ENCODE measurements at places on chromosomes 3 and 15.

- DNase-seq, result no peak
Measured at GRCh38 chr3:151309566-151309965, 7.1 kb downstream of the GPR87 start.

- DNase-seq, result no peak
Measured at GRCh38 chr3:197463279-197463678, 92.5 kb downstream of the BDH1 start.

DNA sequence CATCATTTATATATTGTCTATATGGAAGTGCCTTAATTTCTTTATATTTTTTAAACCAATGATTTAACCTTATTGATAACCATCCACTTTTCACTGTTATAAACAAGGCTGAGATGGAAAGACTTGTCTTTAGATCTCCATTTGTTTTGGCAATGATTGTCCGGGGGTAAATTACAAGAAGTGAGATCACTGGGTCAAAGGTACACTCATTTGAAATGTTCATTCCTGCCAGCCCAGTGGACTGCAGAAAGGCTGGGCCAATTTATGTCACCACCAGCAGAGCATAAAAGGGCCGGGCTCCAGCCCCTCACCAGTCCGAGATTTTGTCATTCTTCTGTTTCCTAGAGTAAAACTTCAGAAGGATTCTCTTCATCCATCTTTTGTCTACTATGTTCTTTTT, 93.6 kb upstream of the NEO1 start:
- no peak for DNase-seq

GRCh38 chr3:174295306-174296092, 563.6 kb upstream of the NAALADL2 start:
- DNase-seq, result no peak

DNA sequence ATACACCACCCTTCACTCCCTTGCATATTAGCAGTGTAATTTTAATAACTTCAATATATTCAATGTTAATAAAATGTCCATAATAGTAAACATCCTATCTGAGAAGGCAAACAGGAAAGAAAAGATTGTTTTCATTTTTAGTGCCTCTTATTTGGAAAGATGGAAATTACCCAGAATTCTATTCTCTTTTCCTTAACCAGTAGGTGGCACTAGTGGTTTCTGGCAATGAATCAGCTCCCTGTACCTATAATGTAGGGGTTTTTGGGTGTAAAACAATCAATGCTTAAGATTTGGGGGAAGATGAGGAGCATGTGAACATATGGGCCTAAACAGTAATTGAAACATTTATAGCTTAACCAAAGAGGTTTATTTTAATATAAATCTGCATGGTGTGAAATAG, 5.7 kb upstream of the SEMA6D start:
- no peak for DNase-seq

DNA sequence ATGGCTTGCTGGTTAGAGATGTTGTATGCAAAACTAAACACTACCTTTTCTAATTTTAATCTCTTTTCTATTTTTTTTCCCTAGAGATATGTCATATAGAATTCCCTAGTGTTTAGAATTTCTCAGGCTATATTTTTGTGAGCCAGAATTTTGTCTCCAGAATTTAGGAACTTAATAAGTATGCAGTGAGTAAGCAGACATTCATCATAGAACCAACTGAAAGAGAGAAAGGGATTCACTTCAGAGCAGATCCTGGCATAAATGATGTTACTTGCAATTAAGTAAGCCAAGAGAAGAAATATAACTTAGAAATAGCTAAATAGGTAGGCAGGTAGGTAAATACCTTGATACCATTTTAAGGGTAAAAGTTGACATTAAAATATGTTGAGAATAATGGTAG, 288.9 kb downstream of the ZNF385D start:
- no peak for DNase-seq

DNA sequence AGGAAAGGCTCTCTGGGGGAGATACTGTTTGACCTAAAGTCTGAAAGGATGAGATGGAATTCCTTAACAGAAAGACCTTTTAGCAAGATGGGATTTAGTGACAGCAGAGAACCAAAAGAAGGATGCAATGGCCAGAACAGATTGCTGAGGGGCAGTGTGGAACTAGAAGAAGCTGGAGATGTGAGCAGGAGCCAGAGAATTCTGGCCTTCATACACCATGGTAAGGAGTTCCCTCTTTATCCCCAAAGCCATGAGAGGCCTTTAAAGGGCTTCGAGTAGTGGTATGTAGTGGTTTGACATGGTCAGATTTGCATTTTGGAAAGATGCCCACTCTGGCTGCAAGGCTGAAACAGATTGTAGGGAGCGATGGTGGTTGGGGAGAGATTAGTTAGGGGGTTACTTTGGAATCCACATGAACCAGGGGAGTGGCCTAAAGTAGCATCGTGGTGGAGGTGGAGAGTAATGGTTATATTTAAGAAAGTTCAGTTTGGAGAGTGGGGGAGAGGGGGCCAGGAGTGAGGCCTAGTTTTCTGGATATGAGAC, 34.0 kb upstream of the NPHP3 start:
- DNase-seq, result no peak

DNA sequence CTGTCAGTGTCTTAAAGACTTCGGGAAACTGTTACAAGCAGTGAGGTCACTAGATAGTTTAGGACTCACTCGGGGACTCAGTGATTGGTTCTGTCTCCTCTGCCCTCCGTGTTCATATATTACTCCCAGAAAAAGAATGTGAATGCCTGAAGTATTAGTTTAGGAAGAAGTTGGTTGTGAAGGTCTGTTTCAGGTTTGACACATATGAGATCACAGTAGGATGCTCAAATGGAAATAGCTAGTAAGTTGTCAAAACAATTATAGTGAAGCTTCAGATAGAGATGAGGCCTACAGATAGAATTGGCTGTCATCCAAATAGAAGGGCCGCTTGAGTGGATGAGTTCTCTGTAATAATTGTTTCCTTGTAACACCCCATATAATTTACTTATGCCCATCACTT, 172.6 kb downstream of the PLCL2 start:
- no peak for DNase-seq

GRCh38 chr3:156782921-156783320, 43.2 kb upstream of the LEKR1 start:
- no peak for DNase-seq

GRCh38 chr3:154356009-154356408, 31.7 kb upstream of the DHX36 start:
- no peak for DNase-seq

- DNase-seq, result no peak
Measured at GRCh38 chr15:101447561-101448071, 41.9 kb downstream of the PCSK6 start.

GRCh38 chr3:136728473-136728872, 23.7 kb downstream of the STAG1 start:
- DNase-seq, result no peak

- DNase-seq, result no peak
Measured at GRCh38 chr3:87491843-87492242, 215.5 kb upstream of the POU1F1 start.

DNA sequence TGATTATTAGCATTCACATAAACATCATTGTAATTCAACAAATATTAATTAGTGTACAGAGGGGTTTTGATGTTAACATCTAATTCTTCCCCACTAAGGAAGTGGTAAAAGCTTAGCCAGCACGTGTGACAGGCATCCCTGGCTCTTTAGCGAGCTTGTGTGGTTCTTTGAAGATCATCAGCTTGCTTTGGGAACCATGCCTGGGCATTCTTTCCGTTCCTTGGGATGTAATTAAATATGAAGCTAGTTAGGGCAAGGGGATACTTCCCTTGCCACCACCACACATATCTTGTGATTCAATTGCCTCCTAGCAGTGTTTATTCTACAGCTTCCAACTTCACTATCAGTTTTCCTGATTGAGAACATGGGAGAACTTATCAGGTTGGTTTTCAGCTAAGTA, 246.5 kb downstream of the MYRIP start:
- no peak for DNase-seq

GRCh38 chr3:81643721-81644120, 117.7 kb downstream of the GBE1 start:
- no peak for DNase-seq

DNA sequence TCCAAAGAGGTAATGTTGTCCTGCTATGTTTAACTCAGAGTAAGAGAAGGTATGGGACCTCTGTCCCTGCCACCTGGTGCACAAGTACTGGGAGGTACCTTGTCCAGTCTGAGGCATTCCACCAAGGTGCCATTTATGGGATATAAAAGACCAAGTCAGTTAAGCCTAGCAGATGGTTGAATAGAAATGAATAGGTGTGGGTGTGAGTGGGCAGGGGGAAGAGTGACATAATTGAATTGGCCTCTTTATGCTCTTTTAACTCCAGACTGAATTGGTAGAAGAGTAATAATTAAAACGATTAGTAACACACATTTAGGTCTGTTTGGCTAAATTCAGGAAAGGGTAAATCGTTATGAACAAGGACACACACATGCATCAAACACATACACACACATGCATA, 562 bp downstream of the ADGRG7 start:
- no peak for DNase-seq

- no peak for DNase-seq
Measured at GRCh38 chr3:99319961-99320360, 318.4 kb upstream of the COL8A1 start.

DNA sequence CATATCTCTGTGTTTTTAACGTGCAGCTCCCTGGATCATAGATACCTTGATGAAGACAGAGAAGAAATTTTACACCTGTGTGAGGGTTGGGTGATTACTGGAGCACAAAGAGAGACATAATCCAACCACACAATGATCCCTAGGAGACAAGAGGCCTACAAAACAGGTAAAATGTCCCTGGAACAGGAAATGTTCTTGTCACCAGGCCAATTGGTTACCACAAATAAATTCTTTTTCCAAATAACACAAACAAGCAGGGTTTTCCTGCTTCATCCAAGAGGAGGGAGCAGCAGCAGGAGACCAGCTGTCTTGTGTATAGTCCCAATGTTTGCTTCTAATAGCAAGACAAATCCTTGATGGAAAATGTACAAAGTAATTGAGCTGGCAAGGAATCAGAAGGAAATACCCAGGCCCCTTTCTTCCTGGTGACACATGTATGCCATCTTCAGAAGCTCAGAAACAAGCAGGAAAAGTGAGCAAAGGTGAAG, 1.4 kb downstream of the MGLL start:
- DNase-seq, result no peak

GRCh38 chr3:101117980-101118379, 124.8 kb upstream of the ABI3BP start:
- no peak for DNase-seq

GRCh38 chr3:142904639-142905436, 16.0 kb upstream of the PCOLCE2 start:
- DNase-seq, result no peak

GRCh38 chr15:73756390-73756789, 3.2 kb upstream of the INSYN1 start:
- no peak for DNase-seq

DNA sequence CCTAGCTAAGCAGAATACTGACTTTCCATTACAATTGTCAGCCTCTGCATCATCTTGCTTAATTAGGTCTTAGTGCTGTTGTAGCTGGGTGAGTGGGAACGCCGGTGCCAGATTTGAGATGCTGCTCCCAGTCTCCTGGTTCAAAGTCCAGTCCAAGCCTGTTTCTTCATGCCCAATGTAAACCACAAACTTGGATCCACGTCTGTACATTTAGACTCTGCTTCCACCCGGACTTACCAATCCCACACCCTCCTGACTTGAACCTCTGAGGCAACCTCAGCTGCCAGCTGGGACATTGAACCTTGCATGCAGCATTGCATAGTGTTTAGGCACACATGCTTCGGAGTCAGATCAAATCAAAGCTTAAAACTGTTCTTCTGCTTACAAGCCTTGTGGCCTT, 43.0 kb downstream of the BCL2L10 start:
- DNase-seq, result no peak

- no peak for DNase-seq
Measured at GRCh38 chr3:18301781-18302180, 123.4 kb downstream of the SATB1 start.

DNA sequence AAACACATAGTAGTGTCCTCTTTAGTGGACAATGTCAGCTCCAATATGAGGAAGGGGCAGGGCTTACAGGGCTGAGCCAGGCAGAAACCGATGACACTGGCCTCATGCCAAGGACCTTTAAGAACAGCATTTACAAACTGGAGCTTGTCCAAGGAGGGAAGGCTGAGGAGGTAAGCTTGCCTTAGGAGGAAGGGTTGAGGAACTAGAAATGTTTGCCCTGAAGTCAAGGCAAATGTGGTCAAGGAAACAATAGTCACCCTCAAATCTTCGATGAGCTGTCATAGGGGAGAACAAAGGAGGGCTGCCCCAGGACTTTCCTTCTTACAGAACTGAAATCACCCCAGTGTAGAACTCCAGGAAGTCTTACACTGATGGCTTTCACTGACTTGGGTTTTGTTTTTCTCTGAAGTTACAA, 136.4 kb downstream of the LIPC start:
- no peak for DNase-seq

DNA sequence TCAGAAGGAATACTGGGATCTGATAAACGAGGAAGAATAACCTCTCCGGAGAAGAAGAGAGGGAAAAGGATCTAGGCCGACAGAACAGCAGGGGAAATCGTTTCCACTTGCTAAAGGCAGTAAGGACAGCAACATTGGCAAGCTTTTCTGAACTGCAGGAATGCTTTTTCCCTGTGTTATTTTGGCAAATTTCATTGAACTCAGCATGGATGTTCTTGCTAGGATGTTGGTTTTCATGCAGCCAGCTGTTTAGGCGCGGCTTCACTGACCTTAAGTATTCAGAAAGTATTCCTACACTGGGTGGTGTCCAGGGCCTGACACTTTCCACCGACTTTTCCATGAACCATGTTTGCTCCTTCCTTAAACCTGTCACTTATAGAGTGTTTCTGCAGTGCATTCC, 489.7 kb downstream of the CNTN3 start:
- no peak for DNase-seq

- DNase-seq, result no peak
Measured at GRCh38 chr3:129936757-129937156, 37.8 kb upstream of the TRH start.
